ENCODE measurements at places on chromosomes 16 and 17. TPM values are rescaled to one million over a fixed set of nuclear protein-coding genes. Genes with fewer than 3 reads are reported as not detected.

The TMEM114 gene
- total RNA-seq: 1.6 TPM

The KRT36 gene
- total RNA-seq: not detected

The SOST gene
- total RNA-seq: not detected

The CCL8 gene
- not detected for total RNA-seq

The TBC1D3G gene
- total RNA-seq: not detected

DNA sequence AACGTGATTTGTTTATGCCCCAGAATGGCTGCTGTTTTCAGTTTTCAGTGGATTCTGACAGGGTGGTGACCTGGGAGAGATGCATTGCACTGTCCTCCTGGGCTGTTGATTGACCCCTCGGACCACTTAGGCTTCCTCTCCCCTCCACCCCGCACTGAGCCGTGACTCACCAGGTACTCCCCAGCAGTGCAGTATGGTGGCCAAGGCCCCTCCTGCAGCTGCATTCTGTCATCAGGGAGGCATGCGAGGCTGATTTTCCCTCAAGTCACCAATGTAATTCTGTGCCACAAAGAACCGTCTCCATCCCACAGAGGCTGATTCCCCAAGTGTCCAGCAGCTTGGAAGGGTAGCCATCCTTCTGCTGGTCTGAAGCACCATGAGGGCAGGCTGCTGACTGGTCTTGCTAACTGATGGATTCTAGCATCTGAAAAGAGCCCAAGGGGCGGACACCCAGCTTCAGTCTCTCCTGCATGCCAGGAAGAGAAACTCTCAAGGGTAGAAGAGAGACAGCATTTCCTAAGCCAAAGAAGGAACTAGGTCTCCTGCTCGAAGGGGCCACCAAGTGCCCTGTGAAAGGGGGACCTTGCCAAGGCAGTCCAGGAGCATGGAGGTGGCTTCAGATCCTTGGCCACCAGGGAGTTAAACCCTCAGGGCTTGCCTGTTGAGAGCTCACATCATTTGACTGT is 148.1 kb downstream of the SOCS1 start:
- no peaks in the 10 kb centered on the region for H3K4me1 ChIP-seq
- H3K27ac ChIP-seq: no peak overlapping the region
- DNase-seq: no peak
- H3K27me3 ChIP-seq: no peaks in the 10 kb centered on the region

- H3K36me3 ChIP-seq: no peaks in the 10 kb centered on the region
- H3K27ac ChIP-seq: no peak overlapping the region
- no peak overlapping the region for H3K4me3 ChIP-seq
- DNase-seq: no peak
- H3K4me1 ChIP-seq: no peaks in the 10 kb centered on the region
Observed at GRCh38 chr17:199806-200545, 18.5 kb upstream of the DOC2B start.

DNA sequence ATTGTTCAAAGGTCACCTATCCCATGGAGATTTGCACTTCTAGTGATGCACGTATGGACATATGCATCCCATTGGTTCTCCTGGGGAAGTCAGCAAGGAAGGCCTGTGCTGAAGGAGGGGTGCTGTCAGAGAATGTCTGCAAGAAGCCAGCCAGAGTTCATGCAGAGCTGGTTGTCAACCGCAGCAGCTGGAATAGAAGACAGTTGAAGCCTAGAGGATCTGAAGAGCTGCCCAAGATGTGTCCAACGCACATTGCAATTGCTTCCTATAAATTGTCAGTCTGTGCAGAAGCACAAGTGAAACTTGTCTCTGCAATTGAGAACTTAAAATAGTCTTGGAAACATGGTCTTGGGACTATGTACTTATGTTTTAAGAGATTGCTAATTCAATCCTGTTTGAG is 82.1 kb upstream of the CNTNAP4 start:
- DNase-seq: no peak
- peaks cover 8% of the 10 kb centered on the region for H3K4me1 ChIP-seq
- no peaks in the 10 kb centered on the region for H3K36me3 ChIP-seq
- H3K27ac ChIP-seq: no peak overlapping the region
- H3K4me3 ChIP-seq: no peak overlapping the region
- H3K27me3 ChIP-seq: peaks cover 1% of the 10 kb centered on the region

DNA sequence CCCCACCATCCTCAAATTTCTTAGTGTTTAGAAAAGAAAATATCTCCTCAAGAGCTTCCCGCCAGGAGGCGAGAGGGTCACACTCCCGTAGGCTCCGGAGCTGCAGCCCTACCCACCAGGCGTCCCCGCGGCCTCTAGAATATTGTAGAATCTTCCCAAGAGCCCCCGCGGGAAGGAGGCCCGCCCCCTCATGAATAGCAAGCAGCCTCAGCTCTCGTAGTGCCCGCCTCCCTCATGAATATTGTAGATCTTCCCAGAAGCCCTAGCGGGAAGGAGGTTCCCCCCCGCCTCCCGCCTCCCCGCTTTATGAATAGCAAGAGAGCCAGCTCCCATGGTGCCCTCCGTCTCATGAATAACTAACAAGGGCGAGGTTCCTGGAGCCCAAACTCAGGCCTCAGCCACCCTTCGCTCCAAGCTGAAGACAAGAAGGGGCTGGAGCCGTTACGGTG is at the start of gene FBXO47:
FBXO47 (minus strand) TSS at position 114 of the 449 bp plus-strand sequence. CDS start 4,378 bp downstream, outside the sequence.
- no peaks in the 10 kb centered on the region for H3K36me3 ChIP-seq
- peak within 1 kb of the TSS; percentile 71 for H3K27ac ChIP-seq
- peaks cover 2% of the 10 kb centered on the region for H3K4me1 ChIP-seq
- H3K4me3 ChIP-seq: peak within 1 kb of the TSS; percentile 5
- peak; percentile 92 for DNase-seq

DNA sequence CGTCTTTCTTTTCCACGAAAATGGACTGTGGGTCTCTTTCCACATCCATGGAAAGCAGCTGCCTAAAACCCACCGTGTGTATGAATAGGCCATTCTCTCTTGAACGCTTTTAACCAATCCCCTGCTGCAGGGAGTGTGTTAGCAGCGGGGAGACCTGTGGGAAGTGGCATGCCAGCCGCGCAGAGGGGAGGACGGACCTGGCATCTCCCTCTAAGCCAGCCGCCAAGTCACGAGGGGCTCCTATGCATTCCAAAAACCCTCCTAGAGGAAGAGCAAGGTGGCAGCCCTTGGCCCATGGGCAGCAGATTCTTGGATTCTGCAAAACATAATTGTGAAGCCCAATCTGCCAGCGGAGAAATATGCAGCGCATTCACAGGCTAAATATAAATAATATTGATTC is 15.4 kb downstream of the RBFOX3 start:
- no peaks in the 10 kb centered on the region for H3K36me3 ChIP-seq
- no peak for DNase-seq
- no peak overlapping the region for H3K4me3 ChIP-seq
- no peaks in the 10 kb centered on the region for H3K4me1 ChIP-seq
- H3K27me3 ChIP-seq: no peaks in the 10 kb centered on the region
- H3K27ac ChIP-seq: no peak overlapping the region

DNA sequence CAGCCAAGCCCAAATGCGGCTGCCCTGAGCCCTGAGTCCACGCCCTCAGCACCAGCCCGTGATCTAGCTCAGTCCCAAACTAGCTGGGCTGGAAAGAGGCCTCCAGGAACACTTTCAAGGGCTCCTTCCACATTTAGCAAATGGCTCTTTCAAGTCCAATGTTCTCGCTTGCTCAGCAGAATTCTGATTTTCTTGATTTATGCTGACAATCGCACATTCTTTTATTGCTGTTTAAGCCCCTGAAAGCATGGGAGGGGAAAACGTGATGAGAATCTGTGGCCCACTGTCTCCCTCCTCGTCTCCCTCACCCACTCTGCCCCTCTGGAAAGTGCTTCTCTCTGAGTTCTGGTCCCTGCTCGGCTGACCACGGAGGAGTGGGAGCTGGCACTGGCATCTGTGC is 293.8 kb downstream of the FOXL1 start:
- no peak overlapping the region for H3K27ac ChIP-seq
- H3K4me1 ChIP-seq: no peaks in the 10 kb centered on the region
- no peaks in the 10 kb centered on the region for H3K36me3 ChIP-seq
